Stimulated activated CD4-positive, alpha-beta T cell treated with anti-CD3 and anti-CD28 coated beads, Interleukin-12 subunit alpha, Interleukin-12 subunit beta, amount 100 ng/mL, for 4 hours (primary cell): ENCODE measurements at places on chromosomes 2 and 18.

DNA sequence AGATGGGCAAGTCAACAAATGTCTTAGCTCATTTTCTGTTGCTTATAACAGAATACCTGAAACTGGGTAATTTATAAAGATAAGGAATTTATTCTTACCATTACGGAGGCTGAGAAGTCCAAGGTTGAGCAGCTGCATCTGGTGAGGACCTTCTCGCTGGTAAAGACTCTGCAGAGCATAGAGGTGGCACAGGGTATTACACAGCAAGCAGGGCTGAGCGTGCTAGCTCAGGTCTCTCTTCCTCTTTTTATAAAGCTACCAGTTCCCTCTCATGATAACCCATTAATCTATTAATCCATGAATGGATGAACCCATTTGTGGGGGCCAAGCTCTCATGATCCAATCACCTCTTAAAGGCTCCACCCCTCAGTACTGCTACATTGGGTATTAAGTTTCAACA is 109.1 kb downstream of the CDK15 start:
- DNase-seq: no peak

DNA sequence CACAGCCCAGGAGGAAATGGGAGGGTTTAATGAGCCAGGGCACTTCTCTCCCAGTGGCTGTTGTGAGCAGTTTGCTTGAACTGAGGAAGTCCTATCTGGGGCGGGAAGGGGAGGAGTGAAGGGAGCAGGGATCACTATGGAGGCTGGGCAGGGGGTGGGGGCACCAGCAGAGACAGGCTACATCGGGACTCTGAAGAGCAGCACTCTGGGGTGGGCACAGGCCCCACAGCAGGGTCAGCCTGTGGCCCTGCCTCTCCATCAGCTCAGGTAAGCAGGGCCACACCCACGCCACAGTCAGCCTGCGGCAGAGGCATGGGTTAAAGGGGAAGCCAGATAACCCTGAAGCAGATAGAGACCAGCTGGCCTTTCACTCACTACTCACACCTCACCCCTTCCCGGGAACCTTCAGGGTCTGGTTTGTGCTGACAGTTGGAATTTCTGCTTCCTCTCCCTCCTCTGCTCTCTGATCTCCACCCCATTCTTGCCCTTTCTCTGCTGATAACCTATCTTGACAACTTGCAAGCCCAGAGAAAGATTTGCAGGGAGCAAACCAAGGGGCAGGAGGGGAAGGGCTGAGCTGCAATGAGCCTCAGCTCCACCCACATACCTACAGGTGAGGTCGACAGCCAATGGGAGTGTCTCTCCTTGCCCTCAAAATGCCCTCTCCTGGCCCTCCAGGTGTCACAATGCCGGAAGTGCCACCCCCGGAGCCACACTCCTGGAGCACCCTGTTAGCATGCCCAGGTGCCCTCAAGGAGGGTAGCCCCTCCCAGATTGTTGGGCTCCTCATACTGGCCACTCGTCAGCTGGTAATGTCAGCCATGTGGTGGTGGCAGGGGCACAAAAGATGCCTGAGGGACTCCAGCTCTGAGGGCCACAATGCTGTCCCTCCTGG is 3.7 kb downstream of the SIGLEC15 start:
- DNase-seq: no peak

DNA sequence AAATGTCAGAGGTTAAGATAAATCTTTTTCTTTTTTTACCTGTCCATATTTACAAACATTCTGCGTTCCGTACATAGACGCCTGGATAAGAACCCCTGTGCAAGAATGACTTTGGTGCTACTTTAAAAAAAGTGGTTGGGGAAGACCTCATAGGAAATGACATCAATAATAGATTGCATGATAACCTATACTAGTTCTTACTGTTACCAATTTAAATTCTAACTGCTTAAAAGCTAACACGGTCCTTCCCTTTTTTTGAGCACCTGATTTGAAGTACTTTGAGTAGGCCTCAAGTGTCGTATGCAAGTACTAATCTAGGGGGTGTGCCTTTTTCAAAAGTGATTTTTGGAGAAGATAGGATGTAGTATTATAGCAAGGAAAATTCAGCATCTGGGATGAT is 2.1 kb downstream of the SLC39A10 start:
- no peak for DNase-seq

GRCh38 chr18:32383050-32383819 is 87.4 kb downstream of the GAREM1 start:
- no peak for DNase-seq

DNA sequence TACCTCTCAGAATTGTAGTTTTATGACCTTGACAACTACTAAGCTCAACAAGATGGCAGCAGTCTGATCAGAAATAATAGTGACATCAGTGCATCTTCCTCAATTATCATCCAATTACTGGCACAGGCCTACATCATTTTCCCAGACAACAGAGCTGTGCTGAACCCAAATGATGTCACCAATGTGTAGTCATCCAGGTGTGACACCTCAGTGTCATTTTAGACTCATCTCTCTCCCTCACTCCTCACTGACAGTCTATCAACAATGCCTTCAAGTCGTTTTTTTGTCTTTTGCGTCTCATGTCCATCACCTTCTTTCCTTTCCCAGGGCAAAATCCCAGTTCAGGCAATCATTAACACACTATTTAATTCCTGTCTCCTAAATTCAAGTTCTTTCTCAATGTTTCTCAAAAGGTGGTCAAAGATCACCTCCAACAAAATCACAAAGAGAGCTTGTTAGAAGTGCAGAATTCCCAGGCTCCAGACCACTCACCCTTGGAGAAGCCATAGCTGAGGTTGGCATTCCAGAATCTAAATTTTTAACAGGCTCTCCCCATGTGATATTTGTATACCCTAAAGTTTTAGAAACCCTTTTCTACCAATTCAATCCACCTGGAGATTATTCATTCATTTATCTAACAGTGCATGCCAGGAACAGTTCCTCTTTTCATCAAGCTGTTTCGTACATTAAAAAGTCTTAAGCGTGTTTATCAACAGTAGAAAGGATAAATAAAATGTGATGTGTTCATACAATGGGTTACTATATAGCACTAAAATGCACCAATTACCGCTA is 125.3 kb upstream of the KLF7 start:
- no peak for DNase-seq

- DNase-seq: no peak
Measured at GRCh38 chr2:45709137-45709536, 57.7 kb downstream of the PRKCE start.

GRCh38 chr2:3584608-3585260 is 9.7 kb downstream of the RPS7 start:
- DNase-seq: no peak

- no peak for DNase-seq
Measured at GRCh38 chr2:238667639-238668038, 180.2 kb upstream of the TWIST2 start.

- DNase-seq: no peak
Measured at GRCh38 chr18:63894106-63894772, 6.7 kb downstream of the SERPINB2 start.

- DNase-seq: no peak
Measured at GRCh38 chr18:26722565-26722931, 143.0 kb downstream of the AQP4 start.

DNA sequence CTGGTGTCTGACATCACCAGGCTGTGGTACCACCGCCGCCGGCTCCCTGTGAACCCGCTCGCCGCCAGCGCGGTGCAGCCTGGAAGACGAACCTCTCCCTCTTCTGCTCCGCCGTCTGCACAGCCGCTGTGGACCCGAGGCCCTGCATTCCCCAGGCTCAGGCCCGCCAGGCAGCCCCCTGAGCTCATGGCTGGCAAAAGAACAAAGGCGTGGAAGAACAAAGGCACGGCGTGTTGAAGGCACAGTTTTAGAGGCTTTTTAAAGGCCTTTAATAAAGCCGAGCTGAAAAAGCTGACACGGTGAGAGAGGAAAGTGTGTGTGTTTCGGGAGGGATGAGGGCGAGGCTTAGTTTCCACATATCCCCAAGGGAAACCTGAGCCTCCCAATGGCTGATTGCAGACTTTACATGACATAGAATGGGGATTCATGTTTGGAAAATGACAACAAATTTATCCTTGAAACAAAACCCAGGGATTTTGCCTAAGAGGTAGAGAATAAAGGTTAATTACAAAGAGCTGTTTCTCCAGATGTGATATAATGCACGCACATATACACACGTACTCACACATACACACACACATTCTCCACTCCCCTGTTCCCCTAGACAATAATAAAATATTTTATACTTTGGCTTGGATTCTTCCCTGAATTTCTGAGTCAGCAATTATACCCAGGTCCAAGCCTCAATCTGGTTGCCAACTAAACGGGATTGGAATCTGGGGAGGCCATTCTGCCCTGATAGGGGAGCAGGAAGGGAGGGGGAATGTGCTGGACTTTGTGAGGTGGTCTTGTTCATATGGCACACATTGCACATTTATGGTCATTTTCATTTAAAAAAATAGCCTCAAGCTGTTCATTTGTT is 39.7 kb downstream of the RFX8 start:
- no peak for DNase-seq

- DNase-seq: no peak
Measured at GRCh38 chr18:46155641-46156051, 51.5 kb downstream of the HAUS1 start.

DNA sequence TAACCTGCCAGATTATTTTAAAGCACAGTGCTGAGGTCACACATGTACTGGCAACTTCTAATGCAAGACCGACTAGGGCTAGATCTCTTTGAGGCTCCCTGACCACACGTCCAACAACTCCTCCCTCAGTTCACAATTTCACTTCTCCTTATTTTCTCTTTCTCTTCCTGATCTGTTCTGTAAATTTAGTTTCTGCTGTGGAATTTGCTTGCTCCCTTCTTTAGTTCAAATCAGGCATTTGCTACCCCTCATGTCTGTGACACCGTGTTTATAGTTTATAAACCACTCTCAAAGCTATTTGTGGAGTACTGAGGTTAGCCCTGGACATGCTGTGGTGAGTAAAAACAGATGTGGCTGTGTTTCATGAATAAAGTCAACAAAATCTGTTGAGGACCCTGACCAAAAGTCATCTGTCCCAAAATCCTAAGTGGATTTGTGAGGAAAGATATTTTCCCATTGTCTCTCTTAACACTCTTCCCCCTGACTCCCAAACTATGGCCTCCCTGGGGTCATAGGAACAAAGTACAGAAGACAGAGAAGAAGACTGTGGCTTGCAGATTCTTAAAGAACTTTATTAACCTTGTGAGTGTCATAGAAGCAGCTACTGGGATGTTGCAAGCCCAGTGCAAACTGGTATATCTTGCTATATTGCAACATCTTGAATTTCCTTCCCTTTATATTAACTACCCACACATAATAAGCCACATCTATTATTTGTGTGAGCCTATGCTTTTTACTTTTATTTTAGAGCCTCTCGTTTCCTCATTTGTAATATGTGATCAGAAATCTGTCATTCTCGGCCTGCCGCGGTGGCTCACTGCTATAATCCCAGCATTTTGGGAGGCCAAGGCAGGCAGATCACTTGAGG is 3.5 kb upstream of the NAGK start:
- DNase-seq: no peak

GRCh38 chr2:120477198-120477597 is 131.3 kb downstream of the INHBB start:
- DNase-seq: no peak

DNA sequence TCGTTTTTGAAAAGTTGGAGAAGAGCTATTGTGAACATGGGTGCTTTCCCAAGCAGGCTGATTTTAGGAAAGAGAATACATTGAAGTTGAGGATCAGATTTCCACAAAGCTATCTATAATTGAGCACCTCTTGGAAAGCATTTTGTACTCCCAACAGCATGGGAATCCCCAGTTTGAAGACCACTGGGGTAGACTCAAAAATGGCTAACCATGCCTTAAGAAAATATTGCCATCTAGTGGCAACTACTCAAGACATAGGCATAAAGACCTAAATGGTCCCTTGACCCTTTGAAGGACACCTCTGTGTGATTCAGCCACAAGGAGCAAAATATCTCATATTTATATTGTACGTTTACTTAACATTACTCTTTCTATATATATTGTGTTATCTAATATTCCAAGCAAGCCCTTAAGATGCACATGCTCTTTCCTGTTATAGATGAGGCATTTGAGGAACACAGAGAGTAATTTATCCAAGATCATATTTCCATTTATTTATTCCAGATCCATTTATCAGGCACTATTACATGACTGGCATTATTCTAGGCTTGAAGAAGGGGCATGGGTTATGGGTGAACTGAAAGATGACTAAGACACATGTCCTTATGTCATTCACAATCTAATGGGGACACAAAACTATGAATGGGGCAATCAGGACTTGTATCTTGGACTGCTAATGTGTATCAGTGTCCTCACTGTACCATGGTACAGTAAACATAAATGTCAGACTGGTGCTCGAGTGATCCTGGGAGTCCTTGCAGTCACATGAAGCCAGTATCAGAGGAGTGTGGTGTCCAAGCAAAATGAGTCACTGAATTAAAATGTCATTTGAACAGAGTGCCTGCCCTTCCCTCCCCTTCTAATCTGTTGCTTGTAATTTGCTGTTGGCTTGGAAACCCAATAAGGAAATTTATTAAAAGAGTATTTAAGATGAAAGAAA is 121.0 kb upstream of the XPO1 start:
- no peak for DNase-seq

DNA sequence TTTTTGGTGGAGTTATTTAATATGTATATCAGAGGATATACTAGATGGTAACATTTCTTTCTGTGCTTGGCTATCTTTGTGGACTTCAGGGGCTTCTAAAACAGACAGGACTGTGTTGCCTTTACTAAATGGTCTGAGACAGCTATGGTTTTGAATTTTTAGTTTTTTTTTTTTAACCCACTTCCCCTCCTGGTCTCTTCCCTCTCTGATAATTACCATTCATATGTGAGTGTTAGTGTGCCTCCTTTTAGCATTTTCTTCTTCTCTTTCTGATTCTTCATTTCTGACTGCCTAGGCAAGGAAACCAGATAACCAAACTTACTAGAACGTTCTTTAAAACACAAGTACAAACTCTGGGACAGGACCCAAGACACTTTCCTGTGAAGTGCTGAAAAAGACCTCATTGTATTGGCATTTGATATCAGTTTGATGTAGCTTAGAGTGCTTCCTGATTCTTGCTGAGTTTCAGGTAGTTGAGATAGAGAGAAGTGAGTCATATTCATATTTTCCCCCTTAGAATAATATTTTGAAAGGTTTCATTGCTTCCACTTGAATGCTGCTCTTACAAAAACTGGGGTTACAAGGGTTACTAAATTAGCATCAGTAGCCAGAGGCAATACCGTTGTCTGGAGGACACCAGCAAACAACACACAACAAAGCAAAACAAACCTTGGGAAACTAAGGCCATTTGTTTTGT is 52.7 kb downstream of the SMAD4 start:
- DNase-seq: no peak

- DNase-seq: no peak
Measured at GRCh38 chr18:42437646-42438045, 482.6 kb downstream of the PIK3C3 start.

GRCh38 chr18:74625157-74625556 is 27.5 kb downstream of the ZNF407 start:
- DNase-seq: no peak

- no peak for DNase-seq
Measured at GRCh38 chr2:54490863-54491262, 34.7 kb downstream of the SPTBN1 start.

- DNase-seq: peak; percentile 34
Measured at GRCh38 chr2:98634406-98635092, 26.2 kb downstream of the UNC50 start.

- no peak for DNase-seq
Measured at GRCh38 chr2:235024191-235024860, 72.5 kb downstream of the SH3BP4 start.
